ENCODE measurements at places on chromosomes 2 and 18.

- no peak overlapping the region for H3K4me3 ChIP-seq
- DNase-seq = no peak
- H3K4me1 ChIP-seq = peaks cover 8% of the 10 kb centered on the region
- no peak overlapping the region for H3K27ac ChIP-seq
- no peaks in the 10 kb centered on the region for H3K27me3 ChIP-seq
Measured at GRCh38 chr18:58113337-58113736, 69.3 kb downstream of the NEDD4L start.

DNA sequence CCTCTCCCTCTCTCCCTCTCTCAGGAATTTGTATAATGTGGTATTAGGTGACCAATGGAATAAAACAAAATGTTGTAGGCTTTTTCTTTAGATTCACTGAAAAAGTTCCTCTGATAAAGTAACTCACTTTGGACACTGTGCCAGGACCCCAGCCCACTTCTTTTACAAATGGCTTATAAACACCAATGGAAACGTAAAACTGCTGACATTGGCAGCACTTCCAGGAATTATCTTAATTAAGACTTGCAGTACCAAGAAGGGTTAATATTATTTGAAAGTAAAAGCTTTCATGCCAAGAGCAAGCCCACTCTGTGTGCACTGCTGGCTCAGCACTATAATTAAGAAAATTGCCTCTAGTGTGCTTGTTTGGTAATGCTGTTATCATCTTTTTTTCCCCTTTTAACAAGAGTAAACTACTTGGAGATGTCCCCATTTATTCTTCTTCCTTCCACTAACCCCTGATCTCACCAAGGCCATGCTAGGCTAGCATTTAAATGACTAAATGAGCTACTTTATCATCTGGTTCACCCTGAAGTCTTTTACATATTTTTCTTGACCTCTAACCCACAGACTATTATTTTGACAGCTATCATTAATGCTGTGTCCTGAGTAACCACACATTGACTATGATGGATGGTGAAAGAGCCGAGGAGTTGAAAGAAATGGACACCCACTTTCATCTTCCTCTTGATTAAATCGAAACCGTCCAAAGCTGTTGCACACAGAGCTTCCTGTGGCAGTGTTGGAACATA lies 232.2 kb upstream of the ETAA1 start:
- no peaks in the 10 kb centered on the region for H3K36me3 ChIP-seq
- H3K27me3 ChIP-seq = no peaks in the 10 kb centered on the region
- H3K4me1 ChIP-seq = peaks cover 5% of the 10 kb centered on the region
- no peak for DNase-seq
- H3K4me3 ChIP-seq = no peak overlapping the region

- H3K36me3 ChIP-seq = peaks cover 13% of the 10 kb centered on the region
- no peak overlapping the region for H3K4me3 ChIP-seq
- DNase-seq = no peak
- no peaks in the 10 kb centered on the region for H3K4me1 ChIP-seq
- H3K27me3 ChIP-seq = no peaks in the 10 kb centered on the region
Measured at GRCh38 chr2:23776021-23776420, 150.9 kb downstream of the ATAD2B start.

- peaks cover 7% of the 10 kb centered on the region for H3K4me1 ChIP-seq
- no peaks in the 10 kb centered on the region for H3K36me3 ChIP-seq
- DNase-seq = no peak
Measured at GRCh38 chr18:3886575-3887322, 436.8 kb downstream of the TGIF1 start.

- H3K27me3 ChIP-seq = no peaks in the 10 kb centered on the region
- no peak for DNase-seq
- no peaks in the 10 kb centered on the region for H3K4me1 ChIP-seq
- H3K27ac ChIP-seq = no peak overlapping the region
Measured at GRCh38 chr18:74513149-74513882, 17.2 kb downstream of the CNDP2 start.

- H3K36me3 ChIP-seq = no peaks in the 10 kb centered on the region
- H3K4me1 ChIP-seq = no peaks in the 10 kb centered on the region
- H3K4me3 ChIP-seq = no peak overlapping the region
- H3K27ac ChIP-seq = no peak overlapping the region
- no peak for DNase-seq
Measured at GRCh38 chr2:99524056-99524455, 34.2 kb upstream of the REV1 start.

GRCh38 chr2:598058-598802 lies 79.0 kb downstream of the TMEM18 start:
- H3K4me3 ChIP-seq = no peak overlapping the region
- no peaks in the 10 kb centered on the region for H3K36me3 ChIP-seq
- no peak for DNase-seq
- no peaks in the 10 kb centered on the region for H3K4me1 ChIP-seq

DNA sequence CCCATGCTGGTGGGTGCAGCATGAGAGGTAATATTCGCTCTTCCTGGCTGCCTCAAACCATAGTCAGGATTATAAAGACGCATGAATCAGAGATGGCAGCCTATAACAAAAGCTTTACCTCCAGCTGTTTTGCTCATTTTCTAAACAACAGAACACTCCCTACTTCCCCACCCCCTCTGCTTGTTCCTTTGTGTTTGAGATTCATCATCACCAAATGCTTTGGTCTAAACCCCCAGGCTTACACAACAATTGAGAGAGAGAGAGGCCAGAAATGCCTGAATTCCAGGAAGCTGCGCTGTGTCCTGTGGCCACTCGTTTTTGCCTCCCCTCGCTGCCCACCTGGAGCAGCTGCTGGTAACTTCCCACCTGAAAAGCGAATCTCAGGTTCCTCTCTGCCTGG lies 78.8 kb upstream of the CAPN13 start:
- no peaks in the 10 kb centered on the region for H3K4me1 ChIP-seq
- no peak overlapping the region for H3K4me3 ChIP-seq
- no peaks in the 10 kb centered on the region for H3K27me3 ChIP-seq

GRCh38 chr18:35087726-35088125 lies 46.5 kb downstream of the MAPRE2 start:
- no peaks in the 10 kb centered on the region for H3K27me3 ChIP-seq
- H3K4me1 ChIP-seq = 0 out of 2 replicates have a peak, but pooled peaks cover 2% of the 10 kb centered on the region
- no peak overlapping the region for H3K27ac ChIP-seq
- H3K4me3 ChIP-seq = no peak overlapping the region

DNA sequence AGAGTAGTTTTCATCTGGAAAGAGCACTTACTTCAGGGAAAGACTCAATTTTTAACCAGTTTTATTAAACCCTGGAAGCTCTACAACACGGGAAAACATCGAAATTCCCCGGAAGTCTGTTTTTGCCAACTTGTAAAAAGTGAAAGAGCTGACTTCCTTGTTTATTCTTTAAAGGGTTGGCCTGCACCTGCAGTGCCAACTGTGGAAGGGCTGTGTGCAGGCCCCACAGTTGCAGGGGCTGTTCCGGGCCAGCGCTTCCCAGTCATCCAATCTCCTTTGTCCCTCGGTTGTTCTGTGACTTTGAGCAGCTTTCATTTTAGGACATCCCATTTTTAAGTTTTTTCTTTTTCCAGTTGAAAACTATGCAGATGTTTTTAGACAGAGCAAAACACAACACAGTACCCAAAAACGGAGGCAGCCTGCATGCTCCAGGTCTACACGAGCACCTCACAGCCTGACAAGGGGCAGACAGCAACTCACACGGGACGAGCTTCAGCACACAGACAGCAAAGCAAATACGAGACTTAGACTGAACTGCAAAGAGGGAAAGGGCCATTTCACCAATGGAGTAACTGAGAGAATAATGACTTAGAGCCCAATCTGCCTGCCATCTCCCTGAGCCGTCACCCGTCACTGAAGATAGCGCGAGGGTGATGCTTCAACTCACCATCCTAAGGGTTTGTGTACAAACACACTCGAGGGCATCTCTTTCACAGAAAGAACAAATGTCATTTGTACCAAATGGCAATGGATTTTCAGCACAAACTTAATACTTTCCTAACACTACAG lies 70.6 kb downstream of the EMILIN2 start:
- no peak overlapping the region for H3K27ac ChIP-seq
- H3K27me3 ChIP-seq = no peaks in the 10 kb centered on the region
- no peak overlapping the region for H3K4me3 ChIP-seq
- no peak for DNase-seq
- H3K4me1 ChIP-seq = no peaks in the 10 kb centered on the region

- no peaks in the 10 kb centered on the region for H3K4me1 ChIP-seq
- no peaks in the 10 kb centered on the region for H3K27me3 ChIP-seq
- H3K4me3 ChIP-seq = no peak overlapping the region
- no peak for DNase-seq
- no peak overlapping the region for H3K27ac ChIP-seq
Measured at GRCh38 chr2:149507974-149508373, 79.6 kb downstream of the MMADHC start.

GRCh38 chr2:71889759-71890684 lies 257.6 kb downstream of the CYP26B1 start:
- peaks cover 26% of the 10 kb centered on the region for H3K27me3 ChIP-seq
- H3K36me3 ChIP-seq = no peaks in the 10 kb centered on the region
- no peak overlapping the region for H3K27ac ChIP-seq
- H3K4me3 ChIP-seq = no peak overlapping the region

DNA sequence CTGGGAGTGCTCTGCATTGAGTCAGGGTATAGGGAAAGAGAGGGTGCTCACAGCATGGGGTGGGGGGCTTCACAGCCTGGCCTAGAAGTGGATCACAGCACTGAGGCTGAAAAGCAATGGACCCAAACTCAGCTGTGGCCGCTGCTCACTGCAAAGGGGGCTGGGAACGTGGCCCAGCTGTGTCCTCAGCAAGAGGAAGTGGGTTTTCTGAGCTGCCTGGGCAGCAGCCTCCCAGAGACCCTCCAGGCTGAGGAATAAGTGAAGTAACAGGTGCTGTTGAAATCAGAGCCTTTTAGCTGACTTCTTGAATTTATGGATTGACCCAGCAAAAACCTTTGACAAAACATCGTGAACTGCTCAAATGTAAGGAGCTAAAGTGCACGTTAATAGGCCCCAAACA lies 35.2 kb downstream of the PTGR3 start:
- H3K4me1 ChIP-seq = no peaks in the 10 kb centered on the region
- peaks cover 6% of the 10 kb centered on the region for H3K27me3 ChIP-seq
- no peak for DNase-seq
- H3K36me3 ChIP-seq = no peaks in the 10 kb centered on the region
- no peak overlapping the region for H3K27ac ChIP-seq

GRCh38 chr2:207836521-207837133 lies 66.9 kb upstream of the FZD5 start:
- H3K4me3 ChIP-seq = no peak overlapping the region
- H3K27me3 ChIP-seq = no peaks in the 10 kb centered on the region
- peaks cover 3% of the 10 kb centered on the region for H3K4me1 ChIP-seq
- no peak overlapping the region for H3K27ac ChIP-seq

- no peaks in the 10 kb centered on the region for H3K4me1 ChIP-seq
- no peak overlapping the region for H3K4me3 ChIP-seq
- H3K36me3 ChIP-seq = peaks cover 27% of the 10 kb centered on the region
- no peak overlapping the region for H3K27ac ChIP-seq
- no peak for DNase-seq
Measured at GRCh38 chr2:24957976-24958375, 13.8 kb downstream of the DNAJC27 start.

DNA sequence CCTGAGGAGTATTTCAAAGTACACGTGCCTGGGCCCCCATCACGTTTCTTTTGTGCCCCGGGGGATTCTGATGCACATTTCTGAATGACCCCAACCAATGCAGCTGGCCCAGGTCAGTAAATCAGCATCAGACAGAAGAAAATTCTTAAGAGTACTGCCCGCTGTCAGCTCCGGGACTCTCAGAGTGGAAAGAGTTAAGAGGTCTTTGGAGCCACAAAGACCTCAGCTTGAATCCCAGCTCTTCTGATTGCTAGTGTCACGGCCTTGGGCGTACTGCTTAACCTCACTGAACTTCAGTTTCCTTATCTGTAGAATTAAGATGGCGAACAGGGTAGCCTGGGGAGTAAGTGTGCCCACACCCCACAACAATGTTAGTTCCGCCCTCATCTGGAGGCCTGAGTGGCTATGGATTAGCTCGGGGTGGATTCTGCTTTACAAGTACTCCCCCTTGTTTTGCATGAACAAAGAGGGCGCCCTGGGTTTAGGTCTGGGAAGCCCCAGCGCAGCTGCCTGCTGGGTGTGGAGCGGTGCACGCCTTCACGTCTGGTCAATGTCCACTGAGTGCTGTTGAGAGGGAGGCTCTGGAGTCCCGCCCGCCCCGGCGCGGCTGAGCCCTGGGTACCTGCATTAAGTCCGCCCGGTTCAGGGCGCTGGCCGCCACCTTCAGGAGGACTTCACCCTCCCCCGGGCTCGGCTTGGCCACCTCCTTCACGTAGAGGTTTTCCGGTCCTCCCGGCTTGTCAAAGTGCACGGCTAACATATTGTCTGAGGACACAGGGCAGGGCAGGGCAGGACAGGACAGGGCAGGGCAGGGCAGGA lies 858 bp downstream of the TP53I3 start:
- H3K4me1 ChIP-seq = peaks cover 4% of the 10 kb centered on the region
- peaks cover 18% of the 10 kb centered on the region for H3K36me3 ChIP-seq
- H3K4me3 ChIP-seq = peak overlapping the region; percentile 70
- DNase-seq = peak; percentile 79

DNA sequence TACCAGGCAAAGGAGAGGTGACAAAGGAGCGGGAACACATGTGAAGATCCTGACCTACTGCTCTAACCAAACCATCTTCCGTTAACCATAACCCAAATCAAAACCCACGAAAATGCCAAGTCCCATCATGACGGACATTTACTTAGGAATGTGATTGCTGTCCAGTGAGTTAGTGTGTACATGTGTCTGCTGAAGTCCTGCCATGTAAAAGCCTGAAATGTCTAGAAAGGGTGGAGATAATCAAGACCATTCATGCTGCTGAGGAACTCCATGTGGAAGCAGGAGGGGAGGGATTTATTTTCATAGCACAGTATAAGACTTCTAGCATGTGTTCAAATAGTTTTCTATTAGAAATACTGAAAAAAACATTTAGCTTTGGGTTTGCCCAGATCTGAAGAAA lies 137.0 kb upstream of the BOD1L2 start:
- H3K27me3 ChIP-seq = no peaks in the 10 kb centered on the region
- DNase-seq = no peak
- H3K36me3 ChIP-seq = no peaks in the 10 kb centered on the region

GRCh38 chr2:13201924-13202323 lies 485.2 kb downstream of the TRIB2 start:
- no peaks in the 10 kb centered on the region for H3K36me3 ChIP-seq
- H3K4me1 ChIP-seq = no peaks in the 10 kb centered on the region
- no peak for DNase-seq
- H3K27me3 ChIP-seq = no peaks in the 10 kb centered on the region
- no peak overlapping the region for H3K27ac ChIP-seq

DNA sequence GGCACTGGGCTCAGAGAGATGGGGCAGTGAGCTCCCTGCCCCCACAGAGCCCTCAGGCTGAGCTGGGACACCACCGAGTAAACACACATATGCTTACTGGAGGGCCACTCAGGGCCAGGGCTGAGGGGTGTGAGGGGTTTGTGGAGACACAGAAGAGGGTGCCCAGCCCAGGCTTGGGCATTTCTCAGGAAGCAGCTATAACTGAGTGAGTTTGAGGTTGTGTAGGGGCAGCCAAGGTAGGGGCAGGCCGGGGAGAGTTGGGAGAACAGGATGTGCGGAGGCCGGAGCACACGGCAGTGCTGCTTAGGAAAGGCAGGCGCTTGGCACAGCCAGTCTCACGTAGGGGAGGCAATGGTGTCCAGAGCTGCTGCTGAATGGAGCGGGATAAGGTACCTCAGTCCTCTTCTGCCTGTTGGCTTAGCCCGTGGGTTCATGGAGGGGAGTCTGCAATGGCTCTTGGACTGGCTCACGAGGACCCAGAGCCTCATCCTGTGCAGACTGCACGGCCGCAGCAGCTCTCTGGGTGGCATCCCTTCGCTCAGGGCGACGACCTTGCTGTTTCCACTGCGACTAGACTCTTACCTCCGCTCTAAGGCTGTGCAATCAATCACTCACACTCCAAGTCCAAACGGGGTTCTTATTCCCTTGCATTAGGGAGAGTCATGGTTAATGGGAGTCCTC lies 466.1 kb upstream of the HS6ST1 start:
- no peak for DNase-seq
- no peak overlapping the region for H3K27ac ChIP-seq
- peaks cover under 1% of the 10 kb centered on the region for H3K27me3 ChIP-seq
- H3K4me3 ChIP-seq = no peak overlapping the region
- H3K4me1 ChIP-seq = no peaks in the 10 kb centered on the region

Measured in IMR-90 (cell line).